ENCODE measurements at places on chromosomes 12 and 14.

- no peak for DNase-seq
These were observed 445 bp downstream of the CERS5 start for GRCh38 chr12:50166799-50167048.

DNA sequence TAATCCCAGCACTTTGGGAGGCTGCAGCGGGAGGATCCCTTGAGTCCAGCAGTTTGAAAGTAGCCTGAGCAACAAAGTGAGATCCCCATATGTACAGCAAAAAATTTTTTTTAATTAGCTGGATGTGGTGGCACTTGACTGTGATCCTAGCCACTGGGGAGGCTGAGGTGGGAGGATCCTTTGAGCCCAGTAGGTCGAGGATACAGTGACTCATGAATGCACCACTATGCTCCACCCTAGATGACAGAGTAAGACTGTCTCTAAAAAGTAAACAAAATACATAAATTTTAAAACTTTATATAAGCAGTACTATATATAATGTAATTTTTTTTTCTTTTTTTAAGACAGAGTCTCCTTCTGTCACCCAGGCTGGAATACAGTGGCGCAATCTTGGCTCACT is 115.4 kb downstream of the ESR2 start:
- no peak for DNase-seq

GRCh38 chr12:63382930-63383329 is 231.9 kb upstream of the AVPR1A start:
- no peak for DNase-seq

- DNase-seq, result peak; percentile 37
These were observed 418.5 kb downstream of the TMEM121 start for GRCh38 chr14:105944632-105945610.

DNA sequence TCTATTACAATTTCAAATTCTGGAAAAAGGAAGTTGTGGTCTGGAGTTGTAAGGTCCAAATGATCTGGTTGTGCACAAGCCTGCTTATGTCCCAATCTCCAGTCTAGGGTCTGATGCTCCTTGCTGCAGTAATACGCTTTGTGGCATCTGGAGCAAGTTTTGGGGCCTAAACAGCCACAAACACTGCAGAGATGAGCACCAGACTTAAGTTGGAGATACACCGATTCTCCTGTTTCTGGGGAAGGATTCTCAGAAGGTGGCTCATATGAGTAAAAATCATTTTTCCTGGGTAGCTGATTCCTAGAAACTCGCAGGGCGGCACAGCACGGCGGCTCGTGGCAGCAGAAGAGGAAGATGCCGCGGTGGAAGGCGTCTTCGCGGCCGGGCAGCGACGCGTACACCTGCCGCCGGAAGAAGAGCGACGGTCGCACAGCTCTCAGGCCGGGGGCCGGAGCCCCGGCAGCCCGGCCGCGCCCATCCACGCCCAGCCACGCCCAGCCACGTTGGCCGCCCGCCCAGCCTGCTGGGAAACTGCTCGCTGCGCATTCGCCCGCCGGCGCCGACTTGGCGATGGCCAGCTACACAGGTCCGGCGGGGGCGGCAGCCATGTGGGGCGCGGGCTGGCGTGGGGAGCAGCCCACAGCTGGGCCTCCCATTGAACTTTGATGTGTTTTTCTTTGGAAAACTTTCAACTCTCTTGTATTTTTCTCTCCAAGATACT is 129.0 kb downstream of the ASCL4 start:
- peak; percentile 91 for DNase-seq

- no peak for DNase-seq
These were observed 2.1 kb downstream of the CATSPERB start for GRCh38 chr14:91729756-91730155.

- DNase-seq, result no peak
These were observed 315.5 kb downstream of the SNAPC1 start for GRCh38 chr14:62077676-62078261.

DNA sequence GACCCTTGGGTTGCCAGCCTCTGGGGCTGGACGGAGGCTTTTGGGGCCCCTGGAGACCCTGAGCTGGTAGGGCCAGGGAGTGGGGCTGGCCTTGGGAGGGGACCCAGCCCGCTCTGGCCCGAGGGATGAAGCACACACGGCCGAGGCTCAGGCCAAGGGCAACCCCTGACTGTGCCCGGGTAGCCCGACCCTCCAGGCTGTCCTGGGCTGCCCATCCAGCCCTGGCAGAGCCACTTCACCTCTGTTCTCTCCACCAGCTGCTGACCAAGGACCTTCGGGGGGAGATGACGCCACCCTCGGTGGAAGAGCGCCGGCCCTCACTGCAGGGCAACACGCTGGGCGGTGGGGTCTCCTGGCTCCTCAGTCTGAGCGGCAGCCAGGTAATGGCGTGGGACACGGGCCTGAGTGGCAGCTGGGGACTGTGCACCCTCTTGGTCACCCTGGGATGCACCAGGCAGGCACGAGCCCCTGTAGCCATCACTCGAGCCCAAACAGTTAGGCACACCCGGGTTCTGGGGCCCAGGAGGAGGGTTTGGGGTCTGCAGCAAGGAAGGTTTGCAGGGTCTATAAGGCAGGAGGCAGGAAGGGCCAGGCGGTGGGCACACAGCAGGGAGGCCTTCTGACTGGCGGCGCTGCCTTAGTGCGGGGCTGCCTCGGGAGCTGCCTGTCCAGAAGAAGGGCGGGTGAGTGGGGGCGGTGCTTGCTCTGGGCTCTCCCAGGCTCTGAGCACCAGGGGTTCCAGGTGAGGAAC is 19.7 kb downstream of the ASPG start:
- no peak for DNase-seq

DNA sequence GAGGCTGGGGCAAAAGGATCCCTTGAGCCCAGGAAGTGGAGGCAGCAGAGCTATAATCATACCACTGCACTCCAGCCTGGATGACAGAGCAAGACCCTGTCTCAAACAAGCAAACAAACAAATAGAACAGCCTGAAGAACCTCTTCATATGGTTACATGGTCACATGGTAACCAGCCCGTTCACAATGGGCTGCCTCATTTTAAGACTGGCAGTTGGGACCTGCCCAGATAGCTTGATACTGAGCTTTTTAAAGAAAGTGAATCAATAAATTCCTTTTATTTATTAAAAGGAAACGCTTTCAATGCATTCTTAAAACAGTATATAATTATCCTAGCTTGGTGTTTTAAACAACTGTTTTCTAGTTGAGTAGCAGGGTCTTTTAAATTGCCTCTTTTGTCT is 10.5 kb downstream of the MLXIP start:
- DNase-seq, result no peak

DNA sequence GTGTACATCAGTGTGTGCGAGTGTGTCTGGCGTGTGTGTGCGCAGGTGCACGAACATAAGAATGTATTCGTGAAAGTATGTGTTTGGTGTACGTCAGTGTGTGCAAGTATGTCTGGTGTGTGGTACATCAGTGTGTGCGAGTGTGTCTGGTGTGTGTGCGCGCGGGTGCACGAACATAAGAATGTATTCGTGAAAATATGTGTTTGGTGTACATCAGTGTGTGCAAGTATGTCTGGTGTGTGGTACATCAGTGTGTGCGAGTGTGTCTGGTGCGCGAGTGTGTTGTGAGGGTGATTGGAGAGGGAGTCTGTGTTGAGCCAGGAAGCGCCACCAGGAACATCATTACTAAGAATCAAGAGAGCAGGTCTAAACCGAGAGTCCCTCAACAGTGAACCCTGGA is 143.8 kb downstream of the BCL11B start:
- DNase-seq, result no peak

DNA sequence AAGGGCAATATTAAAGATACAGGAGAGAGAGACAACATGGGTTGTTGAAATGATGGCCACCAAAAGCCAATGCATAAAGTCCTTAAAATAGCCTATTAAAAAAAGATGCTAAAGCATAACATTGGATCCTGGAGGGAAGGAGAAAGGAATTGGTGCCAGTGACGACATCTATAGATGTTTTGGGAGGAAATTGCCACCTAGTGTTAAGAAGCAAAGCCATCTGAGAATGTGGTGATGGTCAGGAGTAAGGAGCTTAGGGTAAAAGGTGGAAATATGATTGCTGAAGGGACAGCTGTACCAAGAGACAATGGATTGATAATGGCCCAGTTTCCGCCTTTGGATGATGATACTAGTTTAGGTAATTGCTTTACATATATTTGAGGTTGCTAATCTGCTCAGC is 85.1 kb downstream of the TMEM30B start:
- no peak for DNase-seq

- DNase-seq, result no peak
These were observed 912.8 kb downstream of the GALC start for GRCh38 chr14:87080146-87080545.

- peak; percentile 51 for DNase-seq
These were observed 86.2 kb upstream of the RESF1 start for GRCh38 chr12:31872831-31873604.

- DNase-seq, result no peak
These were observed 618 bp downstream of the SEC23A start for GRCh38 chr14:39102265-39102968.

DNA sequence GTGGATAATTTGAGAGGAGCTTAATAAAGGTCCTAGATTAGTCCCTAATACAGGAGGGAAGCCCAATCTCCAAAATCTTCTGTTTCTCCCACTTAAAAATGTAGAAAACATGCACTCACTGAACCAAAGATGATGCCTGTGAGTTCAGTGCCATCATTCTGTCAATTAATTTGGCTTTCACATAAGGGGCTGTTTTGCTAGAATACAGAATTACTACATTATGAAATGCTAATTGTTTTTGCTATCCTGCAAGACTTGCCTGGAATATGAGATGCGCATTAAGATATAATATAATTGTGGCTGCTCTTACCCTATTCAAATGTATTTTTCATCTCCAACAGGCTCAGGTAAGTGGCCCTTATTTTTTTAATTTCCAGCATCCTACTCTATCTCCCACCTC is 111.7 kb downstream of the SEC23A start:
- DNase-seq, result no peak

GRCh38 chr12:64392221-64392620 is 1.7 kb upstream of the C12orf56 start:
- DNase-seq, result no peak

- no peak for DNase-seq
These were observed 91.4 kb upstream of the TMPO start for GRCh38 chr12:98423963-98424362.

- DNase-seq, result no peak
These were observed 142.7 kb downstream of the FOXA1 start for GRCh38 chr14:37452323-37452722.

DNA sequence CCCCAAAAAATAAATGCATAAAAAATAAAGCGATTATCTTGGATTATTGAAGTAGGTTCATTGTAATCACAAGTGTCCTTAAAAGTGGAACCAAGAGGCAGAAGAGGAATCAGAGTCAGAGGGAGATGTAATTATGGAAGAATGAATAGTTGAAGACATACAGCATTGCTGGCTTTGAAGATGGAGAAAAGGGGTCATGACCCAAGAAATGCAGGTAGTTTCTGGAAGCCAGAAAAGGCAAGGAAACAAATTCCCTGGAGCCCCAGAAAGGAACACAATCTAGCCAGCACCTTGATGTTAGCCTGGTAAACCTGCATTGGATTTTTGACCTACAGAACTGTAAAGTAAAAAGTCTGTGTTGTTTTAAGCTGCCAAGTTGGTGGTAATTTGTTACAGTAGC is 57.5 kb upstream of the PTGR2 start:
- DNase-seq, result no peak

- DNase-seq, result peak; percentile 48
These were observed 29.6 kb downstream of the CCDC92 start for GRCh38 chr12:123942911-123943648.

DNA sequence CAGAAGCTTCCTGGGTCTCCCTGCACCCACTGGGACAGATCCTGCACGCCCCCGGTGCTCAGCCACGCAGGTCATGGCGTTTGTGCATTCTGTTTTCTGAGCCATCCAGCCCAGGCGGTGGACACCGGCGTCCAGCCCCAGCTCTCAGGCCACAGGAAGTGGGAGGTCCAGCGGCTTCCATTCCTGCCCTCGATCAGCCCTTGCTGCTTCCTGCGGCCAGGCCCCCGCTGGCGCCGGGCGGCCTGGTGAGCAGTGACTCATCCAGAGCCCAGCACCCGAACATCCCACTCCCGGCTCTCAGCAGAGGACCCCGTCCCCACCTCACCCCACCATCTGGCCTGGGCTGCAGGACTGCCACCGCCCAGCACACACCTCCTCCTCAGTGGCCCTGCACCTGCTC is 18.0 kb upstream of the NUDT14 start:
- DNase-seq, result no peak

DNA sequence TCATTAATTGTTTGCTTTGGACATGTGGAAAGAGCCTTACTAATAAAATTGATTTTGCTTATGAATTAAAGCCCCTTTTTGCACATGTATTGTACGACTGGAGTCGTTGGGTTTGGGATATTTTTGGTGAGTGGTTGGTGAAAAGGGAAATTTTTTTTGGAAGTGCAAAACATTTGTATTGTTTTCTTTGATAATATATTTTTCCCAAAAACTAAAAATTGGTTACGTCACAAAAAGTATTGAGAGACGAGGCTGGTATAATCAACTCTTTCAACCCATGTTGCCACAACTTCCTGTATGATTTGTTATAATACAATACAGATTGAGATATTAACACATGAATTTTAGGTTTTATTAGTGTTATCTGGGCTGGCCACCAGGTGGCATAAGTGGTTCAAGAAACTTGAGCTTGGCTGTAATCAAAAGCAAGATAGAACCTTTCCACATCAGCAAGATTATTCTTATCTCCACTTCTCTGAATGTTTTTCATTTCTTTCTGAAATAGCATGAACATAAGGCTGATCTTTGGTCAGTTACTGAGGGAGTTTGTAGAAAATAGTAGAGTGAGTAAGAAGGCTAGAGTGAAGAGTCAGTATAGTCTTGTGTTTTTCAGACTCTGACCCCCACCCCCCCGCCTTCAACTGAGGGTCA is 8.7 kb downstream of the NGDN start:
- no peak for DNase-seq

GRCh38 chr14:86057018-86057667 is 527.2 kb downstream of the FLRT2 start:
- no peak for DNase-seq

- peak; percentile 61 for DNase-seq
These were observed 12.9 kb downstream of the PRKCH start for GRCh38 chr14:61334197-61334701.

DNA sequence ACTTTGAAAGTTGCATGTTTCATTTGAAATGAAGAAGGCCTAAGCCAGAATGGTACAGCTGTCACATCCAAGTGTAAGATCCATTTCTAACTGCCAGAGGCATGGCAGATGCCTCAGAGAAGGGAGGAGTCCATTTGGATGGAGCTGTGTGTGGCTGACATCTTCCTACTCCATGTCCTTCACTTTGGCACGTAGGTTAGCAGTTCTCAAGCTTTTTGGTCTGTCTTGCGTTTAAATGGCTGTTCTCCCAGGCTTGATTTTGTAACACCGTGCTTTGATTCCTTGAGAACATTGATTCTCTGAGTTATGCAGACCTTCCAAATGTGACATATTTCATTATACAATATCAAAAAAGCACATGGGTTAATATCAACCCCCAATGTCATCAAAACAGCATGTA is 23.4 kb downstream of the EML1 start:
- no peak for DNase-seq

- no peak for DNase-seq
These were observed 596.9 kb downstream of the DIO2 start for GRCh38 chr14:79614448-79614847.

GRCh38 chr14:87349921-87350320 is 643.1 kb downstream of the GALC start:
- no peak for DNase-seq

- no peak for DNase-seq
These were observed 127.4 kb downstream of the HMGA2 start for GRCh38 chr12:65951697-65952096.

GRCh38 chr12:48794870-48795269 is 6.0 kb upstream of the ADCY6 start:
- peak; percentile 96 for DNase-seq
